ENCODE measurements at places on chromosomes 2 and 18.

DNA sequence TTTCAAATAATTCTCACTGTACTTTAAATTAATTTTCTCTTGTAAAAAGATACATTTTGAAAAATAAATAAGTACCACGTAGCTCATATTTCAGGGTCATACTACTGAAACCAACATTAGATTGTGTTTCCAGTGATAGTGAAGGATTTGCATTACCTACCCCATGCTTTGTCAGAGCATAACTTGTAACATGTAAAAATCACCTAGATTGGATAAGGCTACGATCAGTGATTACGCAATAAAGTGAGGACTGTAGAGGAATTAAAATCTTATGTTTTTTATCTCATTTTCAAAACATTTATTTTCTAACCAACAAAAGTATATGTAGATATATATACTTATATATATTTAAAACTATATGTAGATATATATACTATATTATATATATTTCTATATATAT, 89.4 kb upstream of the VRK2 start:
- no peak for DNase-seq

GRCh38 chr18:41532344-41533086, 422.5 kb upstream of the PIK3C3 start:
- DNase-seq, result no peak

DNA sequence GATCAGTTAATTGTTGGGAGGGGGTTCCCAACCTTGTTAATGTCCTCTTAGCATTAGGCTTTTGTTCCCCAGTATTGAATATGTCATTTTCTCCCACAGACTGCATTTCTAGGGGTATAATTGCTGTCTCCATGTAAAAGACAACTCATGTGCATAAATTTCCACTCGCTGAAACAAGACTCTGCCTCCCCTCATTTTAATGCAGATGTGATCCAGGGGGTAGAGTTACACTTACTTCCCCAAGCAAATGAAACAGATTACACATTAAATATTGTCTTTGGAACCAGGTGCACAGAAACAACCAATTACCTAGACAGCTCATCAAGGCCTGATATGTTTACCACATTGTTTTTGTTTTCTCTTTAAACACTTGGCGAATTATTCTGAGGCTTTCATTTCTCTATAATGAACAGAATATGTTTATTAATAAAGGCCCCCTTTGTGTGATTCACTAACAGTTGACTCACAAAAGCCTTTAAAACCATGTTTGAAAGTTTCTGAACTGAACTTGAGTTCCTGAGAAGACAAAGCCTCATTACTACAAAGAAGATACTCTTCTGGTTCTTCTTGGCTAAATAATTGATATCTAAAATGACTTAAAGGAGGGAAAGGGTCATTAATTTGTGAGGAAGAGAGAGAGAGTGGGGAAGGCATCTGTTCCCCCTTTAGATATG, 15.0 kb upstream of the ACVR1 start:
- DNase-seq, result no peak

DNA sequence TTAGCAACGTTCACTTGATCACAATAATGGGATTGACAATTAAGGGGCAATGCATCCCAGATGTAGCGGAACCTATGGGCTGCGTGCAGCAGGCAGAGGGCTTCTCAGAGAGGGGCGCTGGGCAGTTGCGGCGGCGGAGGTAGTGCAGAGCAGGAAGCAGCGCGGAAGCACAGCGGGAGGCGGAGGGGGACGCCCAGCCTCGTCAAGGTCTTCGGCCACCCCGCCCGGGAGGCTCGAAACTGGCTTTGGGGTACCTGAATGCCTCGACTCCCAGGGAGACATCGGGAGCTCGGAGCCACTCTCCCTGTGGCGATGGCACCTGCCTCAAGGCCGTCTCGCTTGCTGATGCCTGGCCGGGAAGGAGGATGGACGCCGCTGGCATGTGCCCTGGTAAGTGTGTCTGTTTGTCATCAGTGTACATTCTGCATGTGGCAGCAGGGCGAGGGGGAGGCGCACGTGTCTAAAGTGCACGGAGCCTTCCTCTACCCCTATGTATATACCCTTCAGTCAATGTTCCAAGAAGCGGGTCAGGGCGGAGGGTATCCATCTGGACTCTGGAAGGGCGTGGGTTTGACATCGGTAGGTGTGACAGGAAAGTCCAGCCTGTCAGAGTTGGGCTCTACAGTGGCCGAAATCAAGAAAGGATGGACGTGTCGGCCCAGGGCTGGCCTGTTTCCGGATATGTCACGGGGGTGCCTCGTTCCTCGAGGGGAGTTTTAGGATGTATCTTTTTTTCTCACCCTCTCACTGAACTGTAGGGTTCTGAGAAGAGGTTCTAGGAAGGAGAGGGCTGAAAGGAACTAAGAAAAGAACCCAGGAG, 7.5 kb upstream of the SP9 start:
- DNase-seq, result no peak

GRCh38 chr18:29181151-29181901, 1004.4 kb upstream of the CDH2 start:
- DNase-seq, result no peak

DNA sequence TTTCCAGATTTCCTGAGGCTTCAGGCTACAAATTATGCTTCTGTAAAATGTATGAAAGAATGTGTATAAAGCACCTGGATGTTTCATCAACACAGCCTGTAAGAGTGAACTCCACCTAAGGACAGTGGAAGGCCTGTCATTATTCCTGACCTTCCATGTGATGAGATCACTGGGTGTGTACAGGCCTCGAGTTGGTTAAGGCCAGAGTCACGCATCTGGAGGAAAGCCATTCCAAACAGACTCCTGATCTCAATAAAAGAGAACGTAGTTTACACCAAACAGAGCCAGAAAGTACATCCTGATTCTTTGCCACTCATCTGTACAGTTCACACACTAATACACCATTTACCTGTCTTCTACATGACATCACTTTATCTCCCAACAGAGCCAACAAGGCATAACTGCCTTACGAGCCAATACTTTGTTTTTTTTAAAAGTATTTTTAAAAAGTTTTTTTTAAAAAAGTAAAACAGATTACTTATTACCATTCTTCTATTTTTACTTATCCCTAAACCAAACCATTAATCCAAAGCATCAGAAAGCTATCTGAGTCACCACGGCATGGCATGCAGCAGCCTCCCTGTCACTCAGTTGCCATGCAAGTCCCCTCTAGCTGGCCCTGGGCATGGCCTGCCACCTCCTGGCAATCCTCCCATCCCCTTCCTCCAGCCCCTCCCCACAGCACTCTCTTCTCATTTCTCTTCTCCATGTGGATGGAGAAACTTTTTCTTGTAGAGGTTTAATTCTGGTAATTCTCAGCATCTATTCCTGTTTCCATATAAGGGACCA, 78.8 kb upstream of the TFCP2L1 start:
- no peak for DNase-seq

DNA sequence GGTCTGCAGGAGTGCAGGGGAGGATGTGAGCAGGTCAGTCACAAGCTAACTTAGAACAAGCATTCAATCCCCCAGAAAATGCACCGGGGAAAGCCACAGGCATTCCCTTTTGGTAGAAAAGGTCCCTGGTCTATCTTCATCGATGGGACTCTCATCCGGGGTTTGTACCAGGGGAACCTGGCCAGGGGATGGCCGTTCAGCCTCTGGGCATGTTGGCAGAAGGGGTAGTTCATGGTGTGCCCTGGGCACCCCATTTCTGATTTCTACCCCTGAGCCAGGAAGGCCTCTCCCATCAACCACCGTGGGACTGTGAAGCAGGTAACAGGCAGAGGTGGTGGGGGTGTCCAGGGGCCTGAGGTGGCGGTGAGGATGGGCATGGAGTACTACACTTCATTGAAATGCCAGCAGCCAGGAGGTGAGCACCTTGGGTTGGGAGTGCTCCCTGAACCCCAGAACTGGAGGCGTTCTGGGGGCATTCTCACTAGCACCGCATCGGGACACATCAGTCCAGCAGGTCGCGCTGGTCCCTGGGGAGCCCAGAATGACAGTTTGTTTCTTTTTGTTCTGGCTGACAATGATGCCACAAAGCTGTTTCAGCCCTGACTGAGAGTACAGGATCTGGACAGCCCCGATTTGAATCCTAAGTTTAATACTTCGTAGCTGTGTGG, 172.3 kb downstream of the SMAD7 start:
- DNase-seq, result no peak

DNA sequence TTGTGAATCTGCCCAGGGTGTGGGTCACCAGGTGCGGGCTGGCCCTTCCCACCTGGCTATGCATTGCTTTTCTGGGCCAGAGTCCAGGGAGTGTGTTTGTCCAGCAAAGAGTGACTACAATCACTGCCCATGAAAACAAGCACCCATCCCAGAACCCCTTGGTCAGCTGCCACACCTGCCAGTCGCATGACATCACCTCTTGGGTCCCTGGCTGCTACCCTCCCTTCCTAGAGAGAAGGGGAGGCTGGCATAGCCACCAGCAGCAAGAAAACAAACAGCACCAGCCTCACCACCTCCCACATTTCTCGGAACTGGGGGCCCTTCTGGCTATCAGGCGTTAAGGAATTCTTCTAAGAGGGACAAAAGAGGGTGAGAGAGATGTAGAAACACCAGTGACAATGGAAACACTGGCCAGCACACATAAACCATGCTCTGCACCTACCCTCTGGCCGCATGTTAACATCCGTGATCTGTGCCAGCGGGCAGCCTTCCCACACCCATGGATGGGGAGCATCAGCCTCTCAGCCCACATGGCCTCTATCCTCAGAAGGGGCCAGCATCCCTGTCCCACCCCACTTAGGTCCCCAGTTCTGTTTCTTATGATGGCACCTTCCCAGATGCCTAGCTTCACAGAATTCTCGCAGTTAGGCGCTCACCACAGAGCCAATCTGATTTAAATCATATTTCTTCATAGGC, 109.7 kb upstream of the GLI2 start:
- DNase-seq, result no peak

- no peak for DNase-seq
These were observed 71.9 kb downstream of the TNP1 start for GRCh38 chr2:216787851-216788540.

GRCh38 chr2:8310557-8311455, 371.1 kb upstream of the ID2 start:
- peak; percentile 39 for DNase-seq

DNA sequence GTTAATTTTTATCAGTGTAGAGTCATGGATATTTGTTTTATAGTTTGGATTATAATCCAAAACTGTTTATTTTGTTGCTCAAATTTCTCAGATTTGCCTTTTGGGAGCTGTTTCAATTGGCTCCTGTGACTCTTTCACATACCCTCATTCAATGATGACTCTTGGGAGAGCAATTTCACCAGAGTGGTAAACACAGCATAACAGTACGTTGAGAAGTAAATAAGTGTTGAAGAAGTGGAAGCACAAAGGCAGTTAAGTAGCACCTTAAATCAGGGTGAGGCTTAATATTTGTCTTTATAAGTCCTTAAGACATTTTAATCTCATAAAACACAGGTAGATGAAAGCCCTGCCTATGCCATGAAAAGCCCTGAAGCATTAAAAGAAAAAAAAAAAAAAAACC, 17.1 kb upstream of the SLC39A10 start:
- no peak for DNase-seq

DNA sequence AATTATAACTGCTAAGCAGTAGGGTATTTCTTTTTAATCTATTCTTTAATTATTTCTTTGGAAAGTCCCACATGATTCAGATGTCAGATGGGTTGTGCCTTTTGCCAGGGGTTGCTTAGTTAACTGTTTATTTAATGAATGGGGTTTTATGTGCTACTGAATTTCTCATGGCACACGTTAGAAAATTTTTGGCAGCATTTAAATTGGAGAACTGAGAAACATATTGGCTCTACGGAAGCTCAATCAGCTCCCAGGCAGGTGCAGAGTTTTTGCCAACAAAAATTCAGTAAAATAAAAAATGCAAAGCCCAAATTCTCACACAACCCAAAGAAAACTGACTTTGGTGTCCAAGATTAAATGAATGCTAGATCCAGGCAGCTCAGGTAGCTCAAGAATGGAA, 467.2 kb downstream of the NRXN1 start:
- no peak for DNase-seq

DNA sequence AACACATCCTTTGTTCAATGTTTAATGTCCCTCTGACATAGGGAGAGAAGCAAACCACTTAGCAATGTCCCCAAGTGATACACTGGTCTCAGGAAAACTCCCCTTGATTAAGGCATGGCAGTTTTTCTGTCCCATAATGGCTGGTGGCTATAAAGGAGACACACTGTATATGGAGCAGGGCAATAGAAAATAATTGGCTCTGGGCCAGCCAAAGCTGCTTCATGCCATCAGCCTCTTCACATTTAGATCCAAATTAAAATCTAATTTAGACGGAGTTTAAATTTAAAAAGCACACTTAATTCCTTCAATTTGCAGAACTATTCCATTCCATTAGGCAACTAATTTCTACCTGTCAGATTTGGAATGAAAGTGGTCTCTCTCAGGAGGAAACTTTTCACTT, 638.1 kb downstream of the DSC3 start:
- no peak for DNase-seq

- no peak for DNase-seq
These were observed 138.2 kb downstream of the VAPA start for GRCh38 chr18:10051877-10052631.

DNA sequence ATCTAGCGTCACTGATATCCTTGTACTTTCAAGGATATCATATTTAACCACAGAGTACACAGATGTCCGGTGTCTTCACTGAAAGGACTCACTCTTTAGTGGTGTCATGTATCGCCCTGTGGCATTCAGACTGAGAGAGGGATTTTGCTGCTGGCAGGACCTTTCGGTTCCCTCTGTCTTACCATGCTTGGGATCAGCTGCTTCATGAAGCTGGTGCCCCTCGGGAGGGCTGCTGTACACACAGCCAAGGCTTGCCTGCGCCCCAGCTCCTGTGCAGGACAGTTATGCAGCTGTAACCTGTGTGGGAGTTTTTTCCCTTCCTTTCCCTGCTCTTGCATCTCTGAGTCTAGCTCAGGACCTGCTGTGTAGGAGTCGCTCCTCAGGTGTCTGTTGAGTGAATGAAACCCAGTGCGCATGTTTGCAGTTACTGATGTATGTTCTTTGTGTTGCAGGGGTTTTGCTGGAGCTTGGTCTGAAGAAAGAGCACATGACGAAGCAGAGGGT, 64.4 kb downstream of the GREB1 start:
- no peak for DNase-seq

- DNase-seq, result no peak
These were observed 10.4 kb upstream of the EVA1A start for GRCh38 chr2:75570948-75571729.

DNA sequence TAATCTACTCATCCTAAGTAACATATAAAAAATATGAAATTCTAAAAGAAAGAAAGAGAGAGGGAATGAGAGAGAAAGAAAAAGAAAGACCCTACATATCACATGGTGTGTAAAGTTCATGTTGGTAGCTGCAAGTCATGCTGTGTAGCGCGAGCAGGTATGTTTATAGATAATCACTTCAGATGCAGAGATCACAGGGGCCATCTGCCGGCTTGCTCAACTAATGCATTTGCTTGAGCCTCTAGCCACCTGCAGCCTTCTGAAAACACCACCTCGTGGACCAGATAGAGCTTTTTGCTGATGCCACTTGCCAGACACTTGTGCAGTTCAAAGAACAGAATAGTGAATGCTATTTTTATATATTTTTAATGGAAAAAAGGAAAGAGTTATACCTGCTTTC, 37.6 kb downstream of the CDH7 start:
- no peak for DNase-seq

GRCh38 chr18:71115261-71115660, 826.4 kb downstream of the SOCS6 start:
- no peak for DNase-seq
